CD4-positive, alpha-beta T cell treated with Interferon gamma for 1 hour (primary cell): ENCODE measurements at places on chromosomes 1 and 21.
A peak's percentile ranks its signal among the peaks of the same experiment; 100 is the strongest.

DNA sequence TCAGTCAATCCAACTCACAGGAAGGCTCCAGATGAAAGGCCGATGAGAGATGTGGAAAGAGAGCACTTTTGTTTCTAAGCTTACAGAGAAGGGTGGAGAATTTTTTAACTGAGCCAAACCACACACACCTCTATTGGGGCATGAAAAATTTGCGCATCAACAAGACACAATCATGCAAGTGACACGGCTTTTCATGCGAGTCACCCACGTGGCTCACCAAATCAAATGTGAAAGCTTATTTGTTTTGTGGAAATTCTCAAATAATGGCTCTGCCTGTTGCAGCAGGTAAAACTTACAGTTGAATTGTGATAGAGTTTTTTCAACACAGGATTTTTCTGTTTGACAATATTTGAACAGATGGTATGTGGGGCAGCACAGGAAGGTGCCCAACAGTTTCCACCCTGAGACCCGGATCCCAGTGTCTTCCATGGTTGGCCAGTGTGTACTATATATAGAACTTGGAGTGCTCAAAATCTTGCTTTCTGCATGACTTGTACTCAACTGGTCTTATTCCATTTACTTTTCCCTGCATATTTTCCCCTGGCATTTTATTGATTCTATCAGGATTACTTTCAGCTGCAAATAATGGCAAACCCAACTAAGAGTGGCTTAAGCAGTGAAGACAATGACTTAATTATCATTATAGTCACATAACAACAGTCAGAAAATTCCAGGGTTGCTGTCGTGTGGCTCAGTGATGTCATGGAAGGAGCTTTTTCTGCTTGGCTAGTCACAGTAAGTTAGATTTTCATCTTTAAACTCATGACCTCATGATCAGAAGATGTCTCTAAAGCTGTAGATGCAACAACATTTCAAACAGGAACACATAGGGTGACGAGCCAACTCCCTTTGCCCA lies 90.6 kb upstream of the SIM2 start:
- no peak for DNase-seq

GRCh38 chr1:59999006-59999405 lies 72.4 kb upstream of the CYP2J2 start:
- no peak for DNase-seq

DNA sequence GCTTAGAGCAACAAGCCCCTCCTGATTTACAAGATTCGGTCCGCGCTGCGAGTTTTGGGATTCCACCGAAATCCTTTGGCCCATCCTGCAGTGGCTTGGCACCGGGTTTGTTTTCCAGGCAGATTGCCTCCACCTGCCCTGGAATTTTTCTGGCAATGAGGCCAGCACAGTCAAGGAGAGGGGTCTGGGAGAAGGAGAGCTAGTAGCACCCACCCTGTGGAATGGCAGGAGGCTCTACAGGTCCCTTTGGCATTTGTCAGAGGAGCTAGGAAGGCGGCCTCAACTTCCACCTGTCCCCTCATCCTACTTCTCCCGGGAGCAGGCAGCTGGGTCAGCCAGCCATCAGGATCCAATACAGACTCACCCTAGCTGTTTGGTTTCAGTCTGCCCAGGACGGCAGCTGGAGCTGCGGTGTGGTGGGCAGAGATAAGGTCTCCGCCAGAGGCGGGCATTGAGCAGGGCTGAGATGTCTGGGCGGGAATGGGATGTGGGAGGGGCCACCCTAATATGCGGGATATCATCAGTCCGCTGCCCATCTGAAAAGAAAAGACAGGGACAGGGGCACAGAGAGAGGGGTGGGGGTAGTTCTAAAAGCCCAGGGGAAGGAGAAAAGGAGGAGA lies 37.8 kb upstream of the PRELP start:
- DNase-seq, result no peak

GRCh38 chr21:36718951-36719501 lies 20.1 kb downstream of the SIM2 start:
- DNase-seq, result no peak

DNA sequence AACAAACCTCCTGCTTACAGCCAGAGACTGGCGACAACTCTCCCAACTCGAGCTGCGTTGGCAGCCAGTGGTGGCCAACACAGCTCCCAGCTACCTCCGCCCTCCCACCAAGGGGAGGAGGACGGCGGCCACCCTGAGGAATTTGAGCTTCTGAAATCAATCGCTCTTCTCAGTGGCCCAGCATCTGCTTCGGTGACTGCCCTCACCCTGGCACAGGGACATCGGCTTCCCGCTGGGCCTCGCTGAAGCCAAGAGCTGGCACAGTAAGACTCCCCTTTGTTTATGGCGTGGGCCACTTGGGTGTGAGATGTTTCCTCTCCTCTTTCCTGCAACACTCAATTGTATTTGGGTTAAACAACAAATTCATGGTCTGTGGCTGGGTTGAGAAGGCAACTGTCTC lies 136.2 kb downstream of the ZBTB18 start:
- DNase-seq, result no peak

GRCh38 chr1:42380586-42381279 lies at the start of gene RIMKLA:
RIMKLA (plus strand) TSS chr1:42380792; CDS start chr1:42380935, 143 bp downstream.
- peak; percentile 32 for DNase-seq

DNA sequence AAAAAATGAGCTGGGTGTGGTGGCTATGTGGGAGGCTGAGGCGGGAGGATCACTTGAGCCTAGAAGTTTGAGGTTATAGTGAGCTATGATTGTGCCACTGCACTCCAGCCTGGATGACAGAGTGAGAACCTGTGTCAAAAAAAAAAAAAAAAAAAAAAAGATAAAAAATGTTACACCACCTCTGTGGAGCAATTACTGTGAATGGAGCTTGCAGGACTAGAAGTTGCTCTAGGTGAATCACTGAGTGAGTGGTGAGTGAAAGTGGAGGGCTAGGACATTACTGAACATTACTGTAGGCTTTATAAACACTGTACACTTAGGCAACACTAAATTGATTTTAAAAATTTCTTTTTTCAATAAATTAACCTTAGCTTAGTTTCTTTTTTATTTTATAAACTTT lies 21.9 kb downstream of the TLCD4 start:
- no peak for DNase-seq

DNA sequence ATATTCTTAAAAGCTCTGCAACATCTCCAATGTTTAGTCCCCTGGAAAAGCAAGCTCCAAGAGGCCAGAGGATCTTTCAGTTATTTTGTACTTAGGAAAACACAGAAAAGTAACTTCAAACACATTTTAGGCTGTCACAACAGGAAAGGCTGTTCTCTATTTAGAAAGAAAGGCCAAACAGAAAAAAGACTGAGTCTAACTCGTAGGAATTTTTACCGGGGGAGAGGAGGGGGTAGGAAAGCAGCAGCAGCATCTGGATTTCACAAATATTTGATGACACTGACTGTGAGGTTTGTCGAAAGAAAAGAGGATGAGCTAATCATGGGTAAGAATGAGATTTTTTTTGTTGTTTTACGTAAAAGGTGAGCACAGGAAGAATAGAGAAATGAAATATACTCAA lies 107.1 kb downstream of the EIF4G3 start:
- no peak for DNase-seq

DNA sequence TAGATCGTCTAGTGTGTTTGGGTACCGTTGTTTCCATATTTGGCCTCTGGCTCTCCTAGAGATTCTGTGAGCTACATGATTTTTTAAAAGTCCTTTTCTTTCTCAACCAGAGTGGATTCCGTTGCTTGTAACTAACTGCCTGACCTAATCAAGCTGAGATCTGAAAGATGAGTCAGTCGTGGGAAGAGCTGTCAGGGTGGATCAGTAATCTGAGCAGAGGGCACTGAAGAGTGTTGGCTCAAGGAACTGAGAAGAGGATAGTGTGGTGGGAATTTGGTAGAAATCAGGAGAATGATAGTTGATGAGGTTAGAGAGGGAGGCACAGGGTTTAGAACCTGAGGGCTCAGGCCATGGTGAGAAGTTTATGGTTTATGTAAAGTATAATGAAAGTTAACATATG lies 52.2 kb downstream of the TRAF5 start:
- no peak for DNase-seq

DNA sequence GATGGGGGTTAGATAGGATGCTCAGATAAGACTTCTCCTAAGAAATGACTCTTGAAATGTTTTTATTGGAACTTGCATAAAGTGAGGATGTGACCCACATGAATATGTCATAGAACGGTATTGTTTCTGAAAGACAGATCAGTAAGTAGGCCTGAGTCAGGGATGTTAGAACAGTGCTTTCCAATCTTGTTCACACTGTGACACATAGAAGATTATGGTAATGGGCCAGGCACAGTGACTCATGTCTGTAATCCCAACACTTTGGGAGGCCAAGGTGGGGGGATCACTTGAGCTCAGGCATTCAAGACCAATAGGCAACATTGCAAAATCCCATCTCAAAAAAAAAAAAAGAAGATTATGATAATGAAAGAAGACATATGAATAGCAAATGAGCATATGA lies 32.9 kb downstream of the FMO4 start:
- DNase-seq, result no peak

- DNase-seq, result no peak
Measured at GRCh38 chr1:82710091-82710490, 909.4 kb downstream of the ADGRL2 start.

GRCh38 chr1:46380508-46380907 lies 13.6 kb upstream of the FAAH start:
- no peak for DNase-seq
